ENCODE measurements at places on chromosomes 3 and 15.

- DNase-seq = no peak
Measured at GRCh38 chr15:78257681-78258080, 6.7 kb upstream of the DNAJA4 start.

GRCh38 chr3:100927775-100928174, 65.4 kb downstream of the ABI3BP start:
- DNase-seq = no peak

GRCh38 chr15:60021589-60022378, 17.7 kb downstream of the FOXB1 start:
- DNase-seq = no peak

DNA sequence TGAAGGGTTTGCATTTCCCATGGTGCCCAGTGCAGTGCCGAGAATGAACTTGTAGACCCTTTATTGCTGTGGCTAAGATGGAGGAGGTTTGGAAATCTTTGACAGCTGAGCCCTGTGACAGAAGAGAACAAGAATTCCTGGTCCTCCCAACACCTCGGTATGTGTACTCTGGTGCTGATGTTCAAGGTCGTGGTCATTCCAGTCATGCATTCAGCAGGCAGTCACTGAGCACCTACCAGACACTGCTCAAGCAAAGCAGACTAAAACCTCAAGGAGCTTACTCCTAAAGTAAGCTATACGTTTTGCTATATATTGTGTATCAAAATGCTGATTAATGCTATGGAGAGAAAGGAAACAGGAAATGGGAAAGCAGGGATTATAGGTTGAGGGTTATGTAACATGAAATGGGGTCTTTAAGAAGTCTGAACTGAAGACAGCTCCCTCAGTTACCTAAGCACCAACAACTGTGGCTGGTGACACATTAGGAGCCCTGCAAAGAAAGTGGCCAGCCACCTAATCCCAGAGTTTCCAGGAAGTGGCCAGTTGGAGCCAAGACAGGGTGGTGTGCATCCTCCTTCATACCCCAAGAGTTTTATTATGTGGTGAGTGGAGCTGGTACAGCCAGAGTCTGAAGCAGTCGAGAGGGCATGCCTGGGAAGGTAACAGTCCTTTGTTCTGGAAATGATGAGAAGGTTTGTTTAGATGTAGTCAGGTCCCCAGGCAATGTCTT, 65.0 kb downstream of the CCNL1 start:
- DNase-seq = no peak

GRCh38 chr3:154614601-154615000, 184.6 kb upstream of the GPR149 start:
- DNase-seq = no peak

DNA sequence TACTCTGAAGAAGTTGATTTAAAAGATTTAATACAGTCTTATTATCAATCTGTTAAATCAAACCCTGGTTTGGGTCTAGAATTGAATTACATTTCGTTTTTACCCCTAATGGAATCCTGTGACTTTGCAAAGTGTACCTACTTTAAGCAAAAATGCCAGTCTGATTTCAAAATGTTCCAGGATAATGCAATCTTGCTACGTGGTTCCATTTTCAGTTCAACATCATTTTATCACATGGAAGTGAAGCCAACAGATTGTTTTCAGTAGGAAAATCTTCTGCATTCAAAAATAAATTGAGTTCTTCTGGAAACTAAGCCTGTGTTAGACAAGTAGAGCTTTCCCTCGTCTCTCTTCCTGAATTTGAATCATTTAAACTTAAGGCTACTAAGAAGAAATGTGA, 356.4 kb downstream of the CHST2 start:
- no peak for DNase-seq

- DNase-seq = no peak
Measured at GRCh38 chr3:64270142-64270865, 45.0 kb upstream of the PRICKLE2 start.

- no peak for DNase-seq
Measured at GRCh38 chr3:177362626-177363025, 165.3 kb upstream of the TBL1XR1 start.
